Omental fat pad (tissue), 4 donors: ENCODE measurements at places on chromosomes 2 and 18. TPM values are rescaled to one million over a fixed set of nuclear protein-coding genes. Genes with fewer than 3 reads are reported as not detected.
A peak's percentile ranks its signal among the peaks of the same experiment; 100 is the strongest.

DNA sequence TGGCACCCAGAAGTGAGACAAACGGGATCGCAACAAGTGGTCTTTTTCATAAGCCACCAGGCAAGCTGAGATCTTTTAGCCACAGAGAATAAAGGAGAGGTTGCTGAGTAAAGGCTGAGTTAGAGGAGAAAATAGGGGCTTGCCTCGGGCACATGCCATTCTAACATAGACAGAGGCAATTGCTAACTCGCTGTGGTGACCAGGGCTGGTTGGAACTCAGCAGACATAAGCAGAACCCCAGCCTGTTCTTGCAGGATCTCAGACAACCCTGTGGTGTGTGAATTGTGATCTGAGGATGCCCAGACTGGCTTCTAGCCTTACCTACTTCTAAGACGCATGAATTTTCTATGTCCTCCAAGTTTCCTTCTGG is 300.2 kb downstream of the CDCA7 start:
- DNase-seq = no peak

DNA sequence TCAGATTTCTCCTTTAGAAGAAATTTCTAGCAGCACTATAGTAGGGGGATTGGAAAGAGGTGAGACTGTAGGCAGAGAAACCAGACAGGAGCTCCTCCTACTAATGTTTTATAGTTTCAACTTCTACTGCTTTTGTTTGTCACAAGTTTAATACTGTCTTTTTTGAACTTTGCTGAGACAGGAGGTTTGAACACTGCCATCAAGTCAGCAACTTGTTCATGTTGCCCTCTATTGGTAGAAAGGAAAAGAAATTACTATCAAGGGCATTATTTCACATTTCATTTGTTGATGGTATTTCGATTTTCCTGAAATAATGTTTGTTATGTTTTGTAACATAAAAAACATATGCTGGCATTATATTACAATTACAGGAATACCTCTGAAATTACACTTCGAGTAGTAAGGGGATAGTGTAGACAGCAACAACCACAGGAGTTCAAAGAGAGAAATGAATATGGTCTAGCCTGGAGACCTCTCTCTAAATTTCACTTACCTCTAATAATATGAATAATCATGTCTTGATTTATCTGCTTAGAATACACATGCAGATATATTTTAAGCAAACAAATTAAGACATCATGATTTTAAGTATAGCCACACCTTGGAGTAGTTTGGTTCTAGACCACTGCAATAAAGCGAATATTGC is 12.4 kb upstream of the CCDC88A start:
- DNase-seq = no peak

- no peak for DNase-seq
Measured at GRCh38 chr2:111694700-111695101, 189.3 kb downstream of the ANAPC1 start.

- no peak for DNase-seq
Measured at GRCh38 chr2:95206096-95206495, 1.2 kb upstream of the ZNF892 start.

DNA sequence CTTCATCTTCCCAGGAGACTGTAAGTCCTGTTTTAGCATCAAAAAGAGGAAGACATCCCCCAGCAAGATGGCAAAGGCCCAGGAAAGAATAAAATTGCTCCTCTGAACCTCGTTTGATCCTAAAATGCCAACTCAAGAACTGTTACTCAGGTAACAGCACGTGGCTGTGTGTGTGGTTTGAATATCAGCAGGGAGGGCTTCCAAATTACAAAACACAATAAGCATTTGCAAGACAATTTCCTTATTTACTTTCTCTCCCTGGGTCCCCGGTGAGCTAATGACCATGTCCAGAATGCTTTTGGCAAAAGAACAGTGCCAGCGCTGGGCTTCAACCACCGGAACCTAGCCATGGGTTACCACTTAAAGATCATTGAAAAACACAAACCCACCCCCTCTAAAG is 163.6 kb downstream of the C1D start:
- no peak for DNase-seq

DNA sequence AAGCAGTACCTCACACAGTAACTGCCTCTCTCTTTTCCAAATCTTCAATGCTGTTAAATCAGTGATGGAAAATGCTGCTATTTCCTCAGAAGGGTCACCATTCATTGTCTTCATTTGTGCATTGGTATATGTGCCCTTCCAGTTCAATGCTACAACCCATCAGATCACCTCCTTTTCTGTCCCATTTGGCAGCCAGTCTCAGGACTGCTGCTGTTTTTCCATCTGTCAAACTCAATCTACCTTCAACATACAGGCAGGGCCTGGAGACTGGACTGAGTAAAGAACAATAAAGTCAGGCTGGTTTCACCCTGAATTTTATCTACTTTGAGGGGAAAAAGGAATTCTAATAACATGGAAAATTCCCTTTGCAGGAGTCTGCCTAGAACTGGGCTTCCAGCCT is 17.9 kb downstream of the ZNF385B start:
- no peak for DNase-seq

DNA sequence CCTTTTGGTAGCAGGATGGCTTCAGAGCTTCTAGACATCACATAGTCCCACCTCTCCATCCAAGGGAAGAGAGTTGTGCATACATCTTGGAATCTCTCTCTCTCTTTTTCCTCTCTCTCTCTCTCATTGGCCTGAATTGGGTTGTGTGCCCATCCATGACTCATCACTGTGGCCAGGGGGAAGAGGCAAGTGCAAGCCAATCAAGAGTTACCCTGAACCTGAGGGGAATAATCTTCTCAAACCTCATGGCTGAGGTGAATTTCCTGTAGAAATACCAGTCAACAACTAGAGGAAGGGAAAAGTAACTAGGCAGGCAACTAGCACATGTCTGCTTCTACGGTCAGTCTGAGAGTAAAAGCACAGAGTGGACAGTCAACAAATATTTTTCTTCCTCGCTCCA is 7.3 kb upstream of the CHN1 start:
- no peak for DNase-seq

- no peak for DNase-seq
Measured at GRCh38 chr2:98895221-98895620, 40.8 kb downstream of the CRACDL start.

- no peak for DNase-seq
Measured at GRCh38 chr2:179525340-179525739, 260.7 kb upstream of the SESTD1 start.

DNA sequence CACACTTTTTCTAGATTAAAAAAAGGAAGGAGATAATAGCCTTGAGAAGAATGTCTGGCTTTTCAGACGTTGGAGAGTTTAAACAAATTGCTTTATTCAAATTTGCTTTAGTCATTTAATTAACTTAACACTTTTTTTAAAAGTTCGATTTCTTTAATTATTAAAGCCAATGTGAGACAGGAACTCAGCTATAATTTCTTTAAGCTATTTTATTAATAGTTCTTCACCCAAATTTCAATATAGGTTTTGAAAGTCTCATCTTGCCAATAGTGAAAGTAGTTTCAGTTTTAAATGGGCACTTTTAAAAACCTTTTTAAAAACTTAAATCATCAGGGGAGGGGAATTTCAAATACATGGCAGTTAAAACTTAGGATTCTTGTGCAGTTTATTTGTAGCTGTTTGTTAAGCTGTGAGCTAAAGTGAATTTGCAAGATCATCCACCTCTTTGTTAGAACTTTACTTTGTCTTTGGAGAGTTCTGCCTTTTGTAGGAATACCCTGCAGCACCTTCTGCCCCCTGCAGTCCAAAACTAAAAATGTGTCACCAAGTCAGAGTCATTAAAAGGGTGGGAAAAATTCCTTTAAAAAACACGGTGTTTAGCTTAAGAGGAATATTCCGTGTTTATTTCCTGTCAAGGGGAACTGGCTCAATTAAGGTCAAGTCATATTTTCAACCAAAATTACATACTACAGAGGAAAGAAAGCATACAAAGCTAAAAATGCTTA is 4.6 kb downstream of the TGIF1 start:
- no peak for DNase-seq

- no peak for DNase-seq
Measured at GRCh38 chr2:229235131-229235914, 35.8 kb downstream of the PID1 start.

DNA sequence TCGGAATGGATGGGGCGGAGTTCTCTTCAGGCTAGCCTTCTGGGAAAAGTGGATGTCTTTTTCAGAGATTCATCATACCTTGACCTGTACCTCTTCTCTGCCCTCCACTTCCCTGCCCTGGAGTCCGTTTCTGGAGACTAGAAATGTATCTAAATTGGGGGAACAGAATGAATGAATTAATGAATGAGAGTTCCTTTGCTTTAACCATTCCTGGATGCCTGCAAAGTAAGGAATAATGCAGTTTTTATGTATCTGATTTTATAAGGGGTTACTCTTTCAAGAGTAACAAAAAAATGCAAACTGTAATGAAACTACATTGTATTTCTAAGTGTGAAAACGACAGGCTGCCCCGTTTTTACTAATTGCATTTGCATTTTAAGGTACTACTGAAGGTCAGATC is 2.0 kb downstream of the SOWAHC start:
- DNase-seq = no peak

DNA sequence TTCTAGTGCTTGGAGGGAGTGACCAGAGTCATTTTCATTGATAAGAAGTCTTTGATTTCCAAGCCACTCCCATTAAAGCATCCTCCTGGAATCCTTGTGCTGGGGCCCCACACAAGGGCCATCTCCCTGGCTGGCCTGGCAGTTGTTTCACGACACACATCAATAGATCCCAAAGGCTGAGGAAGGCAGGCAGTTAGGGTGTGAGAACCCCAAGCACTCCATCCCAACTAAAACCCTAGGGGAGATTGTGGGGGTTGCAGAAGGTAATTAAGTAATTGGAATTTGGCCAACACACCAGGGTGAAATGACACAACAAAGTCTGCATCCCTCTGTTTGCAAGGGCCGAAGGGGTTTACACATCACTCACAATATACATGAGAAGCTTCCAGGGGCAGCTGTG is 578.1 kb upstream of the SYT4 start:
- DNase-seq = no peak

- no peak for DNase-seq
Measured at GRCh38 chr2:72613931-72614330, 211.9 kb downstream of the EXOC6B start.

GRCh38 chr2:26048791-26049190 is 14.9 kb downstream of the RAB10 start:
- DNase-seq = no peak

GRCh38 chr2:235935773-235936172 is 232.4 kb downstream of the GBX2 start:
- DNase-seq = no peak

DNA sequence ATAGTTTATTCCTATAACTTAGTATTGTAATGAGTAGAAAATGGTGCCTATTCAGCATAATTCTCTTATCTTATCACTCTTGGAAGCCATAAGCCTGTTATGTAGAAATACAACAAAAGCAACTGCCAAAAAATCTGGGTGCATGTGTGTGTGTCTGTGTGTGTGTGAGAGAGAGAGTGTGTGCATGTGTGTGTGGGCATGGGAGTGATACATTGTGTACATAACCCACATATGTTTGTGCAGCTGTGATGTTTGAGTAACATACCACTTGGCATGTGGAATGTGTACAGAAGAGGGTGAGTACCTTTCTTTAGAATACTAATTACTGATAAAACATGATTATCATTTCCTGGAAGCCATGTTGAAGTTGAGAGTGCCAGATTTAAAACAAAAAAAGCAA is 642.3 kb upstream of the SYT4 start:
- DNase-seq = no peak

- DNase-seq = peak; percentile 62
Measured at GRCh38 chr2:33340280-33340679, 136.2 kb upstream of the RASGRP3 start.

The TSPYL6 gene
- total RNA-seq = not detected

The FAM98A gene
- total RNA-seq = 62.5 TPM

The CXCR1 gene
- total RNA-seq = 0.36 TPM

The HOXD13 gene
- not detected for total RNA-seq

The CAPN13 gene
- total RNA-seq = not detected

The COL4A4 gene
- 1.9 TPM for total RNA-seq

The TUBB8B gene
- total RNA-seq = not detected

The MIB1 gene
- 26.4 TPM for total RNA-seq

The TEX44 gene
- total RNA-seq = not detected
